ENCODE measurements at places on chromosomes 2 and 18.

DNA sequence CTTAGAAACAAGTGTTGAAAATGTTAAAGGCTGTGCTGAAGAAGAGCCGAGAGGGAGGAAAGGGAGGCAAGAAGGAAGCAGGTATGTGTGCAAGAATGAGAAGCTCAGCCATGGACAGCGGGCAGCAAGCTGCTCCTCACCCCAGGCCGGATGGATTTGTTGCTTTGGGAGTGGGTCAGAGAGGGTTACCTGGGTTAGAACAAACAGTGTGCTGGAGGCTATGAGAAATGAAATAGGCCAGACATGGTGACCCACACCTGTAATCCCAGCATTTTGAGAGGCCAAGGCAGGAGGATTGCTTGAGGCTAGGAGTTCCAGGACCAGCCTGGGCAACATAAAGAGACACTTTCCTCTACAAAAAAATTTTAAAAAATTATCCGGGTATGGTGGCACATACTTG lies 97.5 kb downstream of the TANC1 start:
- DNase-seq = no peak

DNA sequence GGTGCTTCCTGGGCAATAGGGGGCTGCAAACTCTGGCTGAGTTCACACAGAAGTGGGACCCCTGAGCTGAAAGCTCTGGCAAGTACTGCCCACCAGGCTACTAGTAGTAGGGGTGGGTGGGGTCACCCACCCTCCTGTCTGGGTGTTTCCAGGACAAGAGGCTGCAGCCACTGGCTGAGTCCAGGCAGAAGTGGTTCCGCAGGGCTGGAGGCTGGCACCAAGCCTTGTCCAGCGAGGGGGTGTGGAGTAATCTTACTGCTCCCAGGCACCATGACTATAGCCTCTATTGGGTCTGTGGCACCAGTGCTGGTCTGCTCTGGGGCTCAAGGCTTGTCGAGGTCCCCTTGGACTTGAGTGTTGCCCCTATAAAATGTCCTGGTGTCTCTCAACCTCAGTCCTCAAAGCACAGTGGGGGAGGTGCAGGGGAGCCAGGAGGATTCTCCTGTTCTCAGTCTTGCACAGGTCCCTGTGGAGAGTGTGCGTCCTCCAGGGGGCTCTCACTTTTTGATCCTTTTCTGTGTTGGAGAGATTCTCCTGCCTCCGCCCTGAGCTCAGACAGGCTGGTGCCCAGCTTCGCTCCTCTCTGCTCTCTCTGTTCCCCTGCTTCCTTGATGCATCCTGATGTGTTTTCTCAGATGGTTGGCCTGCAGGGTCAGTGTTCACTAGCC lies 48.1 kb downstream of the NUP35 start:
- no peak for DNase-seq

- no peak for DNase-seq
Measured at GRCh38 chr2:128262315-128263253, 56.1 kb downstream of the HS6ST1 start.

DNA sequence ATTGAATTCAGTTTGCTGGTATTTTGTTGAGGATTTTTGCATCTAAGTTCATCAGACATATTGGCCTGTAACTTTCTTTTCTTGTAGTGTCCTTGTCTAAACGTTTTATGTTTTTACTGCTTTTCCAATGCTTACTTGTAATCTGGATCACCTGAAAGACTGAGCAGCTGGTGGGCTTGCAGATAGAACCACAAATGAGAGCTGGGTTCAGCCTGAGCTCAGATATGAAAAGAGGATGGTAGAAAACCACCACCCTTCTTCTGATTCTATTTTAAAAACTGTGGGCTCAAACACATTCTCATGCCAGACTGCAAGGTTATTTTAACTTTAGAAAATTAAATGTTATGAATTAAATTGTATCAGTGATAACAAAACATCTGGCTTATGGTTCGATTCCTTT lies 70.8 kb downstream of the DDX18 start:
- no peak for DNase-seq

- no peak for DNase-seq
Measured at GRCh38 chr2:71919708-71920107, 228.0 kb downstream of the CYP26B1 start.

DNA sequence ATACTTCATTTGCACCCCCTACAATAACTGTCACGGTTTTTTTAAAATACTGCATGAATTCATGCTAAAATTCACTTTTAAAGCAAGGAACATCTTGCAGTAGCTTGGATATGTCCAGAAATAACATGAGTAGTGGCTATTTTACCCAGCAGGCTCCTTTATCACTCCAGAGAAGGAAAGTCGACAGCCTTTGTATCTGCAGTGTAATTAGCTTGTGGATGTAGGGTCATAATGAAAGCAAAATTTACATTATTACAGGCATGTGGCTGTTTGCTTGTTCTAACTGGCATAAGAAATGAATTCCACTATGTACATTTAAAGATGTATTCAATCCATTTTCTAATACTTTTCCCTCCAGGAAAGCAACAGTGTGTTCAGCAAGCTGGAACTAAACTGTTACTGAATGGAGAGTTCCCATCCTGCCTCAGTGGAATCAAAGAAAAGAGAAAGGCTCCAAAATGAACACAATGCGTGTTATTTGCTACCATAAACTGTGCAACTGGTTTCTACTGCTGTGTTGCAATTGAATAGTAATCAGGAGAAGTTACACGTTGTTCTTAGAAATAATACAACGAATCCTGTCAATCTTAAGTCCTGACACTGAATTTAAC lies 321.2 kb upstream of the VRK2 start:
- DNase-seq = no peak

DNA sequence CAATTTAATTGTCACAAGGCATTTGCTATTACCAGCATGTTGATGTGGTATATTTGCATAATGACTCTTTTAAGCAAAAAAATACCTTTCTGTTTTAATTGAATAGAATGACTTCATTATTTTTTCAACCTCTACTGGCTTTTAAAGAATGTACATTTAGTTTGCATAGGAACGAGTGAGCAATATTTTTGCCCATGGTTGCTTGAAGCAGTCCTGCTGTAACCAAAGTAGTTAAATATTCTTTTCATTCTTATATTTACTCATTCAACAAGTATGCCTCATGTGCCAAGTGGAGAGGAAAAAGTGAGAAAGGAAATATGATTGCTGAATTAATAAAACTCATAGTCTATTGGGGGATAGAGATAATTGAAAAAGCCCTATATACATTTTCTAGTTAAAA lies 184.7 kb downstream of the DSEL start:
- DNase-seq = no peak

- DNase-seq = no peak
Measured at GRCh38 chr18:57431002-57431382, 4.2 kb upstream of the ONECUT2 start.

DNA sequence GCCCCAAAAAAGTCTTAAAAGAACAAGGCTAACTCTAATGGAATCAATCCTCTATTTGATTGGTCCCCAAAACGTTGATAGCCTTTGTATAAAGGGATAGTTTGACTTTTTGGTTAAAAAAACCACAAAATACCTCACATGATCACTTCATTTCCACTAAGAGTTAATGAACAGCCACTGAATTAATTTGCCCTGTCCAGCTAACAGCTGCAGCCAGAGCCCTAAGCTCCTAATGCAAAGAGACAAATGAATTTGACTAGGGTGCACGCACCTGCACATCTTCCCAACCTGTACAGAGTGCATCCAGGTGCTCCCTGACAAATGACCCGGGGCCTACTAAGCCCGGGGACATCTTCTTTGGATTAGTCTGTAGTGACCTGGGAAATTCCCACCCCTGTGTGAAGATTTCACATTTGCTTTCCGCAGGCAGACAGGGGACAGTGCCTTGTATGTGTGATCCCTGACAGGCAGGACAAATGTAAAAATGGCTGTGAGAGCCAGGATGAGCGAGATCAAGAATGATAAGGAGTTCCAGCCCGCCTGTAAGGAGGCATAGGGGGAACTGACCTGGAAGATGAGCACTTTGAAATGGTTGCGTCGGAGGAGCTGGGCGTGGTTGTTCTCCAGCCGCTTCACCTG lies 893 bp downstream of the CAVIN2 start:
- DNase-seq = no peak

DNA sequence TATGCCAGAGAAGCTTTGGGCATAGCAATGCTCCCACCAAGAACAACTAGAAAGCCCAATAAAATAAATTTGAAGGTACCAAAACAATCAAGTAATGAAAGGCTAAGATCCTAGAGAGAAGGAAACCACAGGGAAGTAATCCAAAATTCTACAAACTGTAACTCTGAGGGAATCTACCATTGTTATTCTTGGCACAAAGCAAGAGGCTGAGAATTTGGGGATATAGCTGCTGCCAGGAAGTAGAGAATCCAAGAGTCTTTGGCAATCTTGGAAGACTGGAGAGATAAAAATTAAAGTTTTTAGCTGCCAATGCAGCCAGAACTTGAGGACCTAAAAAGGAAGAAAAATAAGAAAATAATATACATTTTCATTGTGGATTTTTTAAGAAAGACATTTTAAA lies 68.5 kb downstream of the PIGN start:
- peak; percentile 33 for DNase-seq

DNA sequence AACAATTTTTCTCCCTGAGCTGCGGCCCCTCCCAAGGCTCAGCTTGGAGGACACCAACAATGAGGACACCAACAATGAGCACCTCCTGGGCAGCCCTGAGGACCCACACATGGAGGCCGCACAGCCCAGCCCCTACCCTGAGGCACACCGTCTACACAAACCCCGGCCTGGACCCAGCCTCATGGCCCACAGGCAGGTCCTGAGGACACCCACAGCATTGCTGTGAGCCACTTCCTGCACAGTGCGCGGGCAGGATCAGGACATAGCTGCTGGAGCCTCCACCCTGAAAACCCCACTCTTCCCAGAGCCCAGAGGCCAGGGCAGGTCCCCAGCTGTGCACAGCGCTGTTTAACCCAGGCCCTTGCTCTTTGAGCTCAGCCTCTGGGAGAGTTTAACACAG lies 194.3 kb downstream of the RTP5 start:
- DNase-seq = no peak

DNA sequence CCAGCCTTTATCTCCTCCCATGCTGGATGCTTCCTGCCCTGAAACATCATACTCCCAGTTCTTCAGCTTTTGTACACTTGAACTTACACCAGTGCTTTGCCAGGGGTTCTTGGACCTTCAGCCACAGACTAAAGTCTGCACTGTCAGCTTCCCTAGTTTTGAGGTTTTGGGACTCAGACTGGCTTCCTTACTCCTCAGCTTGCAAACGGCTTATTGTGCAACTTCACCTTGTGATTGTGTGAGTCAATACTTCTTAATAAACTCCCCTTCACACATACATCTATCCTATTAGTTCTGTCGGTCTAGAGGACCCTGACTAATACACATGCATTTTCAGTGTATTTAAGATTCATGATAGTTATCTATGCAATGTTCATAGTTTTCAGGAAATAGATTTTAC lies 35.8 kb upstream of the ZNF804A start:
- no peak for DNase-seq

DNA sequence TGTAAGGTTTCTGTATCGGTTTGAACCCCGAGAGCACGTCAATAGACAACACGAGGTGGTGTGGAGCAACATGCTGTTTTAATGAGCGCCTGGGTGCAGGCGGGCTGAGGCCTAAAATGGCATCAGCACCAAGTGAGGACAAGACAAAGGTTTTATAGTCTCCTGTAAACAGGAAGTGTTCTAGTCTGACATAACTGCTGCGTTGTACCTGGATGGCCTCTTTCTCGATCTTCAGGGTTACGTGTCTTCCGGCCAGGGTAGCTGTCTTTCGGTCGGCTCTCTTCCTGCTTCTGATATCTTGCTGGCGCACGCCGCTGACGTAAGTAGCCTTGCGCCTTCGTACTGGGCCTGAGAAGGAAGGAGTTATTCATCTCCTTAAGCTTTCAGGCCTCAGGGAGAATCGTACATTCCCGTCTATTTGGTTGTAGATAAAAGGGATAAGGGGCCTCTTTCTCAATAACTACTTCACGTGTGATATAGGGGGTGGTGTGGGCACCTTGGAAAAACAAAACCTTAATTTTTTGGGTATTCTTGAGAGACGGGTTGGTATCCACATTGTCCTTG lies 53.5 kb downstream of the KYNU start:
- DNase-seq = no peak

- DNase-seq = no peak
Measured at GRCh38 chr18:13416208-13416607, 197.6 kb downstream of the LDLRAD4 start.

DNA sequence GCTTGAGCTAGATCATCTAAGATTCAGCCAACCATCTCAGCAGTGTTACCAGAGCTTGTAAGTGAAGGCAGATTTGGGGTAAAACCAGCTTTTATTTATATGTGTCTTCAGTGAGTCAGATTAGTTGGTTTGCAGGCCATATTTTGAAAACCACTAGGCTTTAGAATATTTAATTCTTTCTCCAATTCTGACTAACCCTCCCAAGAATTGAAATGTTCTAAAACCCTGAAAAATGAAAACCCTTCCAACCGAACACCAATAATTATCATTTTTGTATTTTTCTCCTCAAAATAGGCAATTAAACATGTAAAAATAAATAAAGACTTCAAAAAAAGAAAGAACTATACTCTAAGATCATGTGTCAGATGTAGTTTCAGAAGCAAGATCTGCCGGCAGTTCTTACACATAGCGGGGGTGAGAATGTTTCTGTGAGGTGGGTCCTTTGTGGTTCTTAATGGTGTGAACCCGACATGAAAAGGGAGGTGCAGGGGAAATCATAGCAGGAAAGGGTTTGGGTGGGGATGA lies 14.2 kb downstream of the PLEK start:
- DNase-seq = no peak

- DNase-seq = no peak
Measured at GRCh38 chr2:185531721-185532120, 206.9 kb upstream of the FSIP2 start.

DNA sequence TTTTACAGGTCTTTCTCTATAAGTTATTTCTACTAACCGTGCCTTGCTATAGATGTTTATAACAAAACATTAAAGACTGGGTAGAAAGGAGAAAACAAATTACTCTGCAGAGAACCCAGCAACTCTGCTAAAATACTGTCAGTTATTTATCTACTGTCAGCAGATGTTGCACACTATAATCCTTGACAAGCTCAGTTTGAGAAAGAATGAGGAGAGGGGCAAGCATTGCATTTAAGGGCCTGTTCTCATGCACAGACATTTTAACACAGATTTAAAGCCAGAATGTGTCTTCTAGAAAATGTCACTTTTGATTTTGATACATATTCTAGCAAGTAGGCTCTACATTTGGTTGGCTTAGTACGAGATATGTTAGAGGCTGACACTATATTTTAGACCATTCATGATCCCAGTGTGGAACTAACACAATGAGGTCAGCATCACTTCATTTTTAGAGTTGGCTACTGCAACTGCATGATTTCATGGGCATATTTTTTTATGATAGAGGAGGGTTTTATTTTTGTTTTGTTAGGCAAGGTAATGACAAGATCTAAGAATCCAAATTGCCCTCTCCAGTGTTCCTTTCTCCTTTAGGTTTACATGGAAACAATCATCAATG lies 516.4 kb downstream of the ZEB2 start:
- DNase-seq = no peak
